CD4-positive, alpha-beta T cell (primary cell): ENCODE measurements at places on chromosomes 2 and 18.

DNA sequence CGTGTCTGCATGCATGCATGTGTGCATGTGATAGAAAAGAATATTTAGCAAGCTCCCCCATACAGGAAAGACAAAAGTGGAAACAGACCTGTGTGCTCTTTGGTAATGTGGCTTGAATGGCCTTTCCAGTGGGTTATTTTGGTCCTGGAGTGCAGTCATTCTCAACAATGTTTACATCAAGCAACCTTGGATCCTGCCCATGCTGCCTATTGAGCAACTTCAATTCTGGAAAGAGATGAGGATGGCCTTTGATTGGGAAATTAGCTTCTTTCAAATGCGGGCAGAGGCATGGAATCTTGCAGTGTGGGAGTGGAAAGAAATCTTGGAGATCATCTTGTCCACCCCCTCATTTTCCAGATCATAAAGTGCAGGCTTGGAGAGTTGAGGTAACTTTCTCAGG, 87.2 kb upstream of the SMAD2 start:
- DNase-seq = no peak

DNA sequence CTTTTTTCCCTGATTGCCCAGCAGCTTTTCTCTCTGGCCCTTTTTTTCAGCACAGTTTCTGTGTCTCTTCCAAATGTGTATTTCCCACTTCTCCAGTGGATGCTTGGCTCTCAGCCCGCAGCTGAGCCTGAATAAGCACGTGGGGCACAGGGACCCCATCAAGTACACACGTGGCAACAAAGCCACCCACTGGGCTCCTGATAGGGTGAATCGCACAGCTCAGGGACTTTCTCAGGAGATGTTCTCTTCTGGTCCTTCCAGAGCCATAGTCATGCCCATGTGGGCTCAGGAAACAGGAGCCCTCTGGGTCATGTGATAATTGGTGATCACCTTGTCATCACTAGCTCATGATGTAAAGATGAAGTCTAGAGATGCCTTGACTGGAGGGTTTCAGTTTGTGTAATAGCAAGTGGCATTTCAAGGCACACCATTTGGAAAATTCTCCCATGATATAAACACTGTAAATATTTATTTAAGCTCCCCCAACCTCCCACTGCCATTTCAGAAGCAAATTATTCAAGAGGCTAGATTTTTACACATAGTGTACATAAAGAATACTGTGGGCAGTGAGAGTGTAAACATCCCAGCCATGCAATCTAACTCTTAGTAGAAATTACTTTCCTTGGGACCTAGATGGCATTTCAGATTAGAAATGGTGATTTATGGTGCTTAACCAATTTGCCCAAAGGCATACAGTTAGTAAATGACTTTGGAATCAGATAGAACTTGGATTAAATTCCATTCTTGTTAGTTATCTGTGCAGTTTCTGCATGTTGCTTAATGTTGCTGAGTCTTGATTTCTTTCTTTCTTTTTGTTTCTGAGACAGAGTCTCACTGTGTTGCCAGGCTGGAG, 597.5 kb downstream of the SLC4A3 start:
- no peak for DNase-seq

GRCh38 chr2:145860083-145860482, 1340.2 kb upstream of the ZEB2 start:
- DNase-seq = no peak

- no peak for DNase-seq
Measured at GRCh38 chr2:212712466-212712865, 173.9 kb upstream of the ERBB4 start.

DNA sequence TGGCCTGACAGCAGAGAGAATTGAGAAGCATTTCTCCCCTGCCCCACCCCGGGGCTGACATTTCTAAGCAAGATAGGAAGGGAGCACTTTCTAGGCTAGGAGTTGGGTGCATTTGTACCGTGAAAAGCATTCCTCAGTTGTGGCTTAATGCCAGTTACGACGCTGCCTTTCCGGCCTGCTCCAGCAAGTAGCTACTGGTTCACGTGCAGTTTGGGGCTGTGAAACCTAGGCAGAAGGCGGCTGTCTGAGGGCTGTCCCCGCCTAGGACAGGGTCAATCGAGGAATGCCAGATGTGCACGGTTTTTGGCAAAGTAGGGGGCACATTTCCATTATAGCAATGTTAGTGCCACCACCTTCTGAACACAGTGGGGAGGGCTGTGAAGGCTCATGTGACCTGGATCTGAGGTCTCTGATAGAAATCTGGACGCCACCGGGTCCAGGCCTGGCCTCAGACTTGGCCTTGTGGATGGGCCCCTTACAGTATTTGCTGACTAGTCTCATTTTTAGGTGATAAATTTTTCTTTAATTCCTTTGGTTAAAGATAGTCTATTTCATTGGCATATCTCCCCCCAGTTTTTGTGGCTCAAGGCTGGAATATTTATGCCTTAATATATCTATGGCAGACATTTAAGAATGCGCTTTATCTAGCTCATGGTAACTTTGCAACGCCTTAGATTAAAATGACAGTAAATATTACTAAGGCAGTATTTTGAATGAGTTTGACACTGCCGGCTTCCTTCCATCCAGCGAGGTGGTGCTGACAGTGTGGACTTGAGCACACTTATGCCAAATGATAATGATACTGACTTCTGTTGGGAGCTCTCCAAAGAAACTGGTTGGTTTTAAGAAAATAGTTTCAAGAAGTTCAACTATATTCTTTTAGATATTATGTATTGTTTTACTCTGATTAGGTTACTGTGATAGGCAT, 78.7 kb downstream of the LPIN1 start:
- no peak for DNase-seq

DNA sequence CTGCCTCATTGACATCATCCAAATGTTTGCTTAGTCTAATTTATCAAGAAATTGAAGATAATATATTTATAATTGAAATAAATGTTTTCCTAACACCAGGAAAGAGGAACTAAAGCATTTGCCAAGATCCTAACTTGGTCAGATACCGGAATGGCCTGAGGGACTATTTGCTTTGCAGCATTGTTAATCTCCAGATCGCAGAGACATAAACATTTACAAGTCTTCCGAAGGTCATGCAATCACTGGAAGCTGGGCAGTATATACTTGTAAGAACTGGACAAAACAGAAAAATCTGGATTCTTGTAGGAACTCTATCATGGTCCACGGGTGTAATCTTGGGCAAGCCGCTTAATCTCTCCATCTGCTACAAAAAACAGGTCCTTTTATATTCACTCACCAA, 42.2 kb downstream of the CYBRD1 start:
- no peak for DNase-seq

- DNase-seq = no peak
Measured at GRCh38 chr2:179479947-179480346, 215.3 kb upstream of the SESTD1 start.

- DNase-seq = no peak
Measured at GRCh38 chr2:190628591-190629319, 20.1 kb upstream of the NAB1 start.

DNA sequence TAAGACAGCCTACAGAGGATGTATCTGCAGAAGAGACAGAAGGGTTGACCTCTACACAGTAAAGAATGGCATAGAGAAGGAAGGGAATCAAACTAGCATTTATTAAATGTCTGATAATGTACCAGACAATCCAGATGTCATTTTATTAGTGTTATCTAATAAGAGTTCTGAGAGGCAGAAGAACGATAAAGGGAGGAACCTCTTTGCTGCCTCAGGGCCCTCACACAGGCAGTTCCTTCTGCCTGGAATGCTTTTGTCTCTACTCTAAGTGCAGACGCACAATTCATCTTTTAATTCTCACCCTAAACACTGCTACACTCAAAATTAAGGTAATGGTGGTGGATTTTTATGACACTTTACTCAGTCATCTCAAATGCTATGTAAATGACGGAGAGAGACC, 64.5 kb downstream of the LRPPRC start:
- no peak for DNase-seq

GRCh38 chr2:67510745-67511144, 113.6 kb downstream of the ETAA1 start:
- no peak for DNase-seq

DNA sequence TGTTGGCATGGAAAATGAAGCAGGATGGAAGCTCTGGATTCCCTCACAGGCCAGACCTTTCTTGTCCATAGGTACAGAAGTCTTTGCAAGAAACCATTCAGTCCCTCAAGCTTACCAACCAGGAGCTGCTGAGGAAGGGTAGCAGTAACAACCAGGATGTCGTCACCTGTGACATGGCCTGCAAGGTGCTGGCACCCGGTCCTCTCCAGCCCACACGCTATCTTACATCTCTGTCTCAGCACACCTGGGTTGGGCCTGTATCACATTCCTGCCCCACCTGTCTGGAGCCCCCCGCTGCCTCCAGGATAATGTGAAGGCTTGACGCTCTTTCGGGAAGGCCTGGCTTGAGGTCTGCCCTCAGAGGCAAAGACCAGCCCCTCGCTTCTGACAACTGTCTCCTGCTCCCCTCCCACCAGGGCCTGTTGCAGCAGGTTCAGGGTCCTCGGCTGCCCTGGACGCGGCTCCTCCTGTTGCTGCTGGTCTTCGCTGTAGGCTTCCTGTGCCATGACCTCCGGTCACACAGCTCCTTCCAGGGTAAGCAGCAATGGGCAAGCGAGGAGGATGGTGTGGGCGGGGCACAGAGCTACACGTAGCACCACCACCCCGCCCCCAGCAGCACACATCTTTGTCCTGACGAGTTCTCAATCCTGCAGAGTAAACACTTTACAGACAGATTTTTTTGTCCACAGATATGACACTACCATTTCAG, 6.0 kb downstream of the TMEM214 start:
- DNase-seq = no peak

DNA sequence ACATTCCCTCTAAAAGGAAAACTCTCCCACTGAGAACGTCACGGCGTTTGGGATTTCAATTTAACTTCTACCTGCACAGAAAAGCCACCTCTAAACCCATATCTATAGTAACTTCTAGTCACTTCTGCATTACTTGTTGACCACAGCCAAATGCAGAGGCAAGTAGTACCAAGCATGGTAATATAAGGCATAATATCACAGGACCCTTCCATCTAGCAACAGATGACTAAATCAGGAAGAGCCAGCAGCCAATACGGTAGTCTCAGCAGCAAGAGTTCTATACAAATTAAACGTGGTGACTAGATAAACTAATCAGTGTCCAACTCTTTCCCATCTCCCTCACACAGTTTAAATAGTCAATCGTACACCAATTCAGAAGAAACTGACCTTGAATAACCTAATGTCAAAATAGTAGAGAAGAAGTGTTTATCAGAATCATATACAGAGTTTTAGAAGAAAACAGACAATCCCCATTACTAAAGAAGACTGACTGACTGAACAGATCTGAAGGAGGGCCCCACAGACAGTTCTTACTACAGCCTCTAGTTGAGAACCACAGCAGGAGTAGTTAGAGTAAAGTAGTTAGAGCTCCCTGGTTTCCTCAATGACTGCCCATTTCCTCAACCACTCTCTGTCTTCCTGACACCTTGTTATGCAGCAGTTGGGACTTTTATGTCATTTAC, 30.0 kb downstream of the MEMO1 start:
- DNase-seq = no peak

- no peak for DNase-seq
Measured at GRCh38 chr2:187302116-187302515, 145.9 kb downstream of the CALCRL start.

- DNase-seq = no peak
Measured at GRCh38 chr2:80128080-80128479, 176.5 kb downstream of the LRRTM1 start.

GRCh38 chr2:160657196-160657595, 163.6 kb upstream of the RBMS1 start:
- DNase-seq = no peak

- DNase-seq = no peak
Measured at GRCh38 chr2:218263817-218264641, 3.2 kb downstream of the GPBAR1 start.

DNA sequence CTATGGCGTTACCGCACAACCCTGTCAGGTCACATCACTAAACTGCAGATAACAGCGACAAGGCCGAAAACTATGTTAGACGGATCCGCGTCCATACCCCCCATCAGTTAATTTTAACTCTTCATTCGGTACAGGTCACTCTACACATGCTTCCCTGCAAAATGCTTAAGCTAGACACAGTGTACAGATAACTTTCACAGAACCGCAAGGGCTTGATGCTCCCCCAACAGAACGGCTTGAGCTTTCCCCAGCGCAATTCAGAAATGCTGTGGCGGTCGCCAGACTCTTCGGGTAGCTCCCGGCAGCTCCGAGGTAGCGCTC, 283 bp upstream of the RBBP8 start:
- no peak for DNase-seq

DNA sequence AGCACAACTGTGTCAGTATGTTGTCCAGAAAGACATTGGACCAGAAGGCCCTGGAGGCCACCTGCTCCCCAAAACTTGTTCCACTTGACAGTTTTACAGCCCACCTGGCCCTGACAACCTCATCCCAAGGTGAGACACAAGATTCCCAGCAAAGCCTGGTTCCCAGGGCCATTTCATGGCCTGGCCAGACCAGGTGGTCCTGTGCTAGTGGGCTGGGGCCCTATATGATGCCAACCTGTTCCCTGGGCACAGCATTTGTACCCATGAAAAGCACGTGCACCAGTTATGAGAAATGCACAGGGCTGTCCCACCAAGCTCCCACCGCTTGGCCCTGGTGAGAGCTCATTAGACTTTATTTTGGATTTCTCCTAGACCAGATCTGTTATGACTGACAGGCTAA, 6.0 kb upstream of the SP140L start:
- no peak for DNase-seq

GRCh38 chr2:139155991-139156390, 375.8 kb upstream of the NXPH2 start:
- no peak for DNase-seq

GRCh38 chr2:229129738-229130371, 141.2 kb downstream of the PID1 start:
- DNase-seq = no peak

- peak; percentile 86 for DNase-seq
Measured at GRCh38 chr2:97995026-97995733, 568 bp downstream of the TMEM131 start.

DNA sequence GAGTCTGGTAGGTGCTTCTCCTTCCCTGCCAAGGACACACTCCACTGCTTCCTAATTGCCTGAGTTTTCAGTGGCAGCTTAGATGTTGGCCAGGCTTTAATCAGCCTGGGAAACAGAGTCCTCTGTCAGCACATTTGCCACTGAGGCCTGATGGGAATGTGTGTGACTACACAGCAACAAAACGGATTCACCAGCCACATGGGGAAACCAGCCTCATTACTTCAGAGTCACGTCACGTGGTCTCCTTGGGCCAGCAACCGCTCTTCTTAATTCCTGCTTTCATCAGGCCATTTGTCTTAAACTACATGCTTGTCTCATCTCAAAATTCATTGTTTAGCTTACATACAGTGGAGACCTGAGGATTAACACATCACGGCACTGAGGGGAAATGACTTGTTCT, 93.9 kb upstream of the LTBP1 start:
- DNase-seq = no peak

- DNase-seq = no peak
Measured at GRCh38 chr2:14336759-14337382, 295.6 kb upstream of the LRATD1 start.

DNA sequence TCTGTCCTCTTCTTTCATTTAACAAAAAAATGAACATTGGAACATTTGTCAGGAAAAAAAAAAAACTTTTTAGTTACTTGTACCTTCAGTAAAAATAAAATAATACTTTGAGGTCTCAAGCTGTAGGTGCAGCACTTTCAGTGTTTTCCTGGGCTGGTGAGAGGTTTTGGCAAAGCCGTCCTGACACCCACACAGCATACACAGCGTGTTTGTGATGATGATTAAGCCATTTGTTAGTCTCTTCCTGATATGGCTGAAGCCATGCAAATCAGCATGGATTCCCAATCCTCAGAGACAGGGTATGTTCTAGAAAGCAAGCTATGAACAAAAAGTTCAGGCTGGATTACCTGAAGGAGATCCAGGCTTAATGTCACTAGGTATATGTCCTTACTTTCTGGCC, 236.8 kb downstream of the ZNF516 start:
- no peak for DNase-seq
